ENCODE measurements at places on chromosomes 12 and 14.

GRCh38 chr12:52772188-52772587 is 5.0 kb downstream of the KRT76 start:
- DNase-seq = no peak

- peak; percentile 51 for DNase-seq
Observed at GRCh38 chr12:46219877-46220655, 48.8 kb downstream of the SLC38A1 start.

- no peak for DNase-seq
Observed at GRCh38 chr12:84994426-84994825, 41.7 kb downstream of the TSPAN19 start.

- no peak for DNase-seq
Observed at GRCh38 chr14:105485739-105486162, 935 bp upstream of the CRIP1 start.

DNA sequence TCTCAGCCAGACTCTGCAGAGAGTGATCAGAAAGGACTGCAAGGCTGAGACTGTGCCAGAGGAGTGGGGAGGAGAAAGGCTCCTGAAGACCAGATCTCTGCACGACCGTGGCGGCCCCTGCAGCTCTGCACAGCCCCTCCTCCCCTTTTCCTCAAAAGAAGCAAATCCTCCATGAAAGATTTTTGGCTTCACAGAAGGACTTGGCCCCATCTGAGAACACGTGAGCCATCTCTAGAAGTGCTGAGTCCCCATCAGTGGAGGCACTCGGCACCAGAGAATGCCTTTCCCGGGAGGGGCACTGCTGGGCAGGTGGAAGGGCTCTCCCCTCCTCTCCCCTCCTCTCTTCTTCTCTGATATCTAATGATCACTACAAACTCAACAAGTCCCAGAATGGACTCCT is 6.8 kb downstream of the FIGNL2 start:
- DNase-seq = no peak

DNA sequence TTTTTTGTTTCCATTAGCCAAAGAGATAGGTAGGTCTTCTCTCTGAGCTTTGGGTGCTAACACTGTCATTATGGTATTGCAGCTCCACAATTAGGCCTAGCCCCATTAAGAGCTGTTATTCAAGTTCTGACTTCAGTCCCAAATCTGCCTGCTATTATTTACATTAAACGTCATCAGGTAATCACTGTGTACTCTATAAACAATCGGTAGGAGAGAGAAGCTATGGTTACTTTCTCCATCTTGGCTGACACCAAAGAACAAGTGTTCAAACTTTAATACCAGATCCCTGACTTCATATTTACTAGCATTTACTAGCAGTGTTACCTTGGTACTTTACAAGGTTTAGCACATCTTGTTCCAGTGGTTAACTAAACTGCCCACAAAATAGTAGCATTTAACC is 305.1 kb upstream of the GARIN2 start:
- no peak for DNase-seq

DNA sequence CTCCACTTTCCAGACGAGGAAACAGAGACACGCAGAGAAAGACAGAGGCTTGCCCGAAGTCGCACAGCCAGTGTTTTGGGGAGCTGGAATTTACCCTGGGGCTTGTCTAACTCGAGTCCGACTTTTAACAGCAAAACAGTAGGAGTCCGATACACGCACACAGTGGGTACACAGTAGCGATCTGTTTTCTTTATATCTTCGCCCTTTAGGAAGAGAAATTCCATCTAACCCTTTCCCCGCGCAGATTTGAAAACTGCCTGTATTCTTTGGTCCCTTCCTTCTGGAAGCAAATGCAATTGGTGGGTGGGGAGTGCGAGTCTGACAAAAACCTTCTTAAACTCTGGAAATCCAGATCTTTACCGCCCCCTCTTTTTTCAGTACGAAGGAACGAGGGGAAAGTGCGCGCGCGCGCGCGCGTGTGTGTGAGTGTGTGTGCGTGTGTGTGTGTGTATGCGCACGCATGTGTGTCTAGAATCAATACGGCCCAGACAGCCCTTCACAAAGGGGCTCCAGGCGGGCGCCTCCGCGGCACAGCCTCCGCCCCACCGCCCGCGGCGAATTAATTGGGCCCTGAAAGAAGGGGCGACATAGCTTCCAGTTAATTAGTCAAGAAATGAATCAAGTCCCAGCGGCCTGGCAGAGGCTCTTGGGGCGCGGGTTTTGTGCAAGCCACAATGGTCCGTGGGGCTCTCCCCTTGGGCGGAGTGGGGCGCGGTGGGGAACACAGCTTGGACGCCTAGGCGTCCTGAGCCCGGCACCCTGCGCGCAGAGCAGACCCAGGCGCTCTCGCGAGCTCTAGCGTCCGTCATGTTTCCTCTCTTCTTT is 14.0 kb upstream of the TBX3 start:
- DNase-seq = no peak

DNA sequence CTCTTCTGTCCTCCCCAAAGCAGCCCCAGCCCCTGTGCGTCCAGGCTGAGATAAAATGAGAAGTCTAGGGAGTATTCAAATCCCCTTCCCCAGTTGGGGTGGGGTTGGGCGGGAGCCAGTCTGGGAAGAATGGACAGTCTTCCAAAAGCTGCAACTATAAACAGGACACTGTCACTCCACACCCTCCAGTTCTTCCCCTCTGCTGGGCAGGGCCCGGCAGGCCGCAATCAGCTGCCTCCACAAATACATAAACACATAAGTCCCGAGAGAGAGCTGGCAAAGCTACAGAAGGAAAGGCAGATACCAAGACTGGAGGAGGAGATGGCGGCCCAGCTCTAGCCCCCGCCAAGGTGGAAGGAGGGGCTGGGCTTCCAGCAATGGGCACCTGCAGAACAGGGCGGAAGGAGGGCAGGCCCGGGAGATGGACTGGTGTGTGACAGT is 12.7 kb downstream of the LTBP2 start:
- no peak for DNase-seq

DNA sequence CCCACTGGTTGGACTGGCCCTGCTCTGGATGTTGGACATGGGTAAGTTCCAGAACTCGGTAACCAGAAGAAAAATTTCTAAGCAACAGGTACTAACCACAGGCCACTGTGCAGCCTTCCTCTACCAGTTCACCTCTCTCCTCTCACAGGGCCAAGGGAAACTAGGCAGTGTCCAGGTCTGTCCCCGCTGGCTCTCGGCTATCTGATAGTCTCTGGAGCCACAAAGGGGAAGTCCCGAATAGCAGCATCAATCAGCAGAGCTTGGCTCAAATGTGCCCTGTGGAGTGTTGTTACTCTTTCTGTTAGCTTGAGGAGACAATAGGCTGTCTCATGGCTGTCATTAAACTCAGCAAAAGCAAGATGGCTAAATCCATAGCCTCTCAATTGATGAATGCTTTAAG is 73.2 kb downstream of the TSPAN11 start:
- DNase-seq = no peak

- DNase-seq = no peak
Observed at GRCh38 chr12:126389961-126390360, 1324.7 kb downstream of the AACS start.

GRCh38 chr14:64952598-64953309 is 10.2 kb upstream of the GPX2 start:
- no peak for DNase-seq

GRCh38 chr14:74241652-74242017 is 2.4 kb downstream of the VSX2 start:
- DNase-seq = no peak

DNA sequence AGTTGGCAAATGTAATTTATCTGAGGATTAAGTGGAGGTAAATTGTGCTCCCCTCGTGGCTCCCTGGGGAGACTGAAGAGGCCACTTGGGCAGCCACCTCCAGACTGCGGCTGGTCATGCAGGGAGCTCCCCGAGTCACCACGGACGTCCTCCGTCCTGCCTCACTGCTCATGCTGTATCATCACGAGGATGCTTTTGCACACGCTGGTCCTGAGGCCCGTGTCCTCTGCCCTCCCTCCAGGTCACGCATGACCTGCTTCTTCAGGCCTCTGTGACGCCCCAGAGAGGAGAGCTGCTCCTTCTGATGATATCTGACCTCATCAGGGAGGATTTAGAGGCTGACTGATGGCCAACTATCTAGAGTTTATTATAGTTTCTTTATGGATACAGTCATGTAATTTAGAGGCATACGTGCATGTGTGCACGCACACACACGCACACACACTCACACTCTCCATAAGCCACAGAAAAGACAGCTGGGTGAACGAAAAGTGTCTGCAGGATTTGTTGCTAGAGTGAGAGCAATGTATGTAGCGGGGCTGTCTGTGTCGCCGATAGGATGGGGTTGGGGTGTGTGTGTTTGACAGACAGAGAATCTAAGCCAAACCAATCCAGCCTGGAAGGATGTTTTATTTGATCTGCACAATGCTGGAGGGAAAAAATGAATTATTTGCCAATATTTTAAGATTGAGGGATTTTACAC is 160.0 kb downstream of the ADGRD1 start:
- DNase-seq = no peak

- DNase-seq = no peak
Observed at GRCh38 chr12:10147714-10148403, 17.9 kb upstream of the CLEC7A start.

GRCh38 chr12:100138048-100138802 is 4.4 kb downstream of the BLTP3B start:
- no peak for DNase-seq

GRCh38 chr14:95402578-95402977 is 82.9 kb upstream of the CLMN start:
- DNase-seq = no peak

GRCh38 chr12:67589078-67589477 is 59.5 kb upstream of the DYRK2 start:
- DNase-seq = no peak

DNA sequence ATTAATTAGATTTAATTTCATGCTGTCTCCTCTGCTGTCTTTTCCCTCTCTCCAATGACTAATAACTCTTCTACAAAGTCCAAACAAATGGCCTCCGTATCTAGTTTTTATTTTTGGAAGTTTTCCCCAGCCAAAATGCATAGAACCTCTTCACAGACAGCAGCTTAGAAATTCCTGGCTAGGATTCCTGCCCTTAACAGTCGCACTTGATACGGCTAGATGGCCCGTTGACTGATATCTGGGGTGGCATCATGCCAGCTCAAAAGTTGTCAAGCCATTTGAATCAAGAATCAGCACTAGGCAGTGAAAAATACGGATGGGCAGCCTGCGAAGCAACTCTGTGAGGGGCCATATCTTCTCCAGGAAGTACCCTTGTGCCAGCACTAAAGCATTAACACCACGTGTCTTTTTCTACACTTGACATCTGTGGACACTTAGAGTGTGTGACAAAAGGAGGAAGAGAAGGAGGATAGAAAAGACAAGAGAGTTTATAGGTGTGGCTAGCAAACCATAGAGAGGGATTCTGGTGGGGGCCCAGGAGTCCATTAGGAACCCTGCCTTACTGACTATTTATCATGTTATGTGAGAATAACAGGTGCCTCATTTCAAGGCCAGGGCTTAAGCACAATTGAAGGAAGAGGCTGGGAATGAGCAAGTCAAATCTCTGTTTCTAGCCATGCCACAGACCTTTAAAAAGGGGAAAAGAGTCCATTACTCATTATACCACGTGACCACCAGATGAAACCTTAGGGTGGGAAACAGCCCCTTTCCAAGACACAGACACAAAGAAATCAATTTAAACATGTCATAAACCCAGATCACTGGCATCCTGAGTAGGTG is 39.2 kb upstream of the KRR1 start:
- DNase-seq = no peak

GRCh38 chr14:20622816-20623291 is 18.6 kb downstream of the OR6S1 start:
- DNase-seq = no peak

GRCh38 chr12:100473716-100474150 is at the start of gene NR1H4:
NR1H4 (plus strand) TSS chr12:100473866; CDS start chr12:100493324, 19,458 bp downstream.
- DNase-seq = no peak

DNA sequence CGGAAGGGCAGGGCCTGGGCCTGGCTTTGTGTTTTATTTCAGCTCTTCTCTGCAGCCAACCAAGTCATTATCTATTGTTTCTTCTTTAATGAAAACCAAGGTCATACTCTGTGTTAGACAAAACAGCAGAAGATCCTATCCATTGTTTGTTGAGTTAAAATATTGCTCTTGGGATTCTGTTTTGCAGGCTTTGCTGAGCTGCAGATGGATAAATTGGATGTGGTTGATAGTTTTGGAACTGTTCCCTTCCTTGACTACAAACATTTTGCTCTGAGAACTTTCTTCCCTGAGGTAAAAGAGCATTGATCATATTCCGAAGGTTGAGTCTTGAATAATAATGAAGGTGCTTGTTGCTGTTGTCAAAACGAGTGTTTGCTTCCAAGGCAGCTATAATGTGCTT is 106.6 kb downstream of the PLXNC1 start:
- DNase-seq = no peak

GRCh38 chr14:77076113-77076631 is 21.9 kb upstream of the CIPC start:
- DNase-seq = no peak

DNA sequence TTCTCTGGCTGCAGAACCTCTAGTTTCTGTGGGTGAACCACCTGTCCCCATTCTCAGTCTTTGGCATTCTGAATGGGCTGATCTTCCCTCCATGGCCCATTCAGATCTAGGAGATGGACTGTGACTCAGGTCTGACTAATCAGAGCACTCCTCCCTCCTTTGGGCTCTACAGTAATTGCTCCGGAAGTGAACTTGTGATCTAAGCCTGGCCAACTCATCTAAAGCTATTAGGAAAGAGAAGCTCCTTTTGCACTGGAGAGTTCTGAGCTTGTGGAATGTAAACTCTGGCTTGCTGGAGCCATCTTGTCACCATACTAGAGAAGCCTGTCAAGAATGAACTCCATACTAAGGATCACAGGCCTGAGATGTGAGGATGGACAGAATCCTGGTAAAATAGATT is 168.2 kb downstream of the SUDS3 start:
- DNase-seq = no peak

DNA sequence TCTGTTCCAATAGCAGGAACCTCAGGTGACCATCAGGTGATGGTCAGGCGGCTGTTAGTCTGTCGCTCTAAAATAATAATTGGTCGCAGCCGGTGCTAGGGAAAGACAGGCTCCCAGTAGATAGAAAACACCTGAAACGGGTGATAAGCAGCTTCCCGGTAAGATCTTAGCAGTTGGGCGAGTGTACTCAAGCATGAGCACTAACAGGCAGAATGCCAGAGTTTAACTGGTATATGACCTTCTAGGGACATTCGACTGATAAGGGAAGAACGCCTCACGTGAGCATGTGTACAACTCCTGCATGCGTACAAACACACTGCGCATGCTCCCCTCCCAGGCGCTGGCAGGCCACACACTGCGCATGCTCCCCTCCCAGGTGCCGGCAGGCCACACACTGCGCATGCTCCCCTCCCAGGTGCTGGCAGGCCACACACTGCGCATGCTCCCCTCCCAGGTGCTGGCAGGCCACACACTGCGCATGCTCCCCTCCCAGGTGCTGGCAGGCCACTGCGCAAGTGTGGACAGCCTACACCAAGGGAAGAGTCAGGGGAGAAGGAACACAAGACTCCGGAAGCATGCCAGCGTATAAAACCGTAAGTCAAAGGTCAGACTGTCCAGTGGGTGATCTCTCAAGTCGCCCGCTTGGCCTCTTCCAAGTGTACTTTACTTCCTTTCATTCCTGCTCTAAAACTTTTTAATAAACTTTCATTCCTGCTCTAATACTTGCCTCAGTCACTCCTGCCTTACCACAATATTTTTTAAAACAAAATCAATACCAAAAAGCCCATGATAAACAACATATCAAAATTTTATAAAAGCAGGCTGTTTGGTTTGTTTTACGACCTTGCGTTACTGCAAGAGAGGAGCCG is 24.5 kb downstream of the GPRC5D start:
- no peak for DNase-seq

- no peak for DNase-seq
Observed at GRCh38 chr12:29230800-29231560, 81.9 kb downstream of the FAR2 start.

- DNase-seq = no peak
Observed at GRCh38 chr14:94081386-94081820, 293 bp downstream of the IFI27L1 start.

- DNase-seq = no peak
Observed at GRCh38 chr12:22812531-22812930, 187.6 kb downstream of the ETNK1 start.

Measured in activated T-cell treated with anti-CD3 and anti-CD28 coated beads for 24 hours (primary cell).